A375 (cell line): ENCODE measurements at places on chromosomes 1 and 21. TPM values are rescaled to one million over a fixed set of nuclear protein-coding genes. Genes with fewer than 3 reads are reported as not detected.

F3 gene
- 3.3 and 9.2 TPM in 2 replicates for total RNA-seq

MROH9 gene
- total RNA-seq = not detected in 2 replicates

SRGAP2C gene
- 17.7 and 17.8 TPM in 2 replicates for total RNA-seq

ANKRD65 gene
- total RNA-seq = not detected in 2 replicates

KCNN3 gene
- total RNA-seq = 0.74 and 1.3 TPM in 2 replicates
